Heart left ventricle (tissue), 16 donors: ENCODE measurements at places on chromosomes 16 and 17. TPM values are rescaled to one million over a fixed set of nuclear protein-coding genes. Genes with fewer than 3 reads are reported as not detected.
A peak's percentile ranks its signal among the peaks of the same experiment; 100 is the strongest.

Gene SAMD14
- total RNA-seq: 0.89 TPM

Gene GPR142
- total RNA-seq: not detected

- peak; percentile 91 for DNase-seq
Observed at GRCh38 chr17:48544349-48545021, 424 bp downstream of the HOXB2 start.

- no peak for DNase-seq
Observed at GRCh38 chr17:4163951-4164350, 21.0 kb downstream of the CYB5D2 start.

DNA sequence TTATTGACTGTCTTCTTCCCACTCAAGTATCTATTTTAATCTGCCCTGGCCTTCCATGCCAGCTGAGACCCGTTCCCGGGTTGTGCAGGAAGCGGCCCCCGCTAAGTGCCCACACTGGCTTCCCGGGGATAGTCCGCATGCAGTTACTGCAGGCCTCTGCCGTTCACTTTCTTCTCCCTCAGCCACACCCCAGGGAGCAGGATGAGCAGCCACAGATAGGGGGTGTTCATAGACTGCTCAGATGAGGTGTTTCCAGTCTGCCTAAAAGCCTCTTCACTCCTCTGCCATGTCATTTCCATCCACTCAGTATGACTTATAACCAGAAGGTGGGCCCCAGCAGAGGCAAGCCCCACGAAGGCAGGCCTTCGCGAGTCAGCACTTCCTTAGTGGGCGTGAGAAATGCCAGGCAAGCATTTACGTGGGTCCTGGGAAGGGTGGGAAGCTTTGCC lies 7.7 kb downstream of the MED9 start:
- no peak for DNase-seq

DNA sequence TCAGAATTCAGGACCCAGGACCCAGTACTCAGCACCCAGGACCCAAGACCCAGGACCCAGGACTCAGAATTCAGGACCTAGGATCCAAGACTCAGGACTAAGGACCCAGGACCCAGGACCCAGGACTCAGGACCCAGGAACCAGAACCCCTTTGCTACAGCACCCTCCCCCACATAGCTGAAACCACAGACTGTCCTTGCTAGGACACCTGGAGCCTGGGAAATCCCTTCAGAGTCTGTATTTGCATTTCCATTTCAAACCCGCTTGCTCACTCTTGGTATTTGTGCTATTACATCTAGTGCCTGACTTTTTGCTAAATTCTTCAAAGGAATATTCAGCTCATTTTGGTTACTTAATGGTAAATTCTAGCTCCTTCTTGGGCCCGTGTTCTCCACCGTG lies 275.8 kb upstream of the MAF start:
- DNase-seq: no peak

- no peak for DNase-seq
Observed at GRCh38 chr17:8451933-8452614, 16.4 kb downstream of the NDEL1 start.

DNA sequence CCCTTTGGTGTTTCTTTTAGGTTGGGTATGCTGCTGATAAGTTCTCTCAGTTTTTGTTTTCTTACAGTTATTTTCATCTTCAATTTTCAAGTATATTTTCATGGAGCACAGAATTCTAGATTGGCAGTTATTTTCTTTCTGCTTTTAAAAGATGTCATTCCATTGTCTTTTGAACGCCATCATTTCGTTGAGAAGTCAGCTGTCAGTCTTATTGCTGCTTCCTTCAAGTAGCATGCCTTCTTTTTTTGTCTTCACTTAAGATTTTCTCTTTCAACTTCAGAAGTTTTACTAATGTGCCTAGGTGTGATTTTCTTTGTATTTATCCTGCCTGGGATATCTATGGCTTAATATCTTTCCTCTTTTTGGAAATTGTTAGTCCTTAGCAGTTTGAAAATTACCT lies 262.2 kb upstream of the PMFBP1 start:
- DNase-seq: no peak

- no peak for DNase-seq
Observed at GRCh38 chr16:17828012-17828411, 357.3 kb upstream of the XYLT1 start.

GRCh38 chr17:26962255-26963162 lies 331.4 kb upstream of the WSB1 start:
- no peak for DNase-seq

GRCh38 chr17:16440901-16441629 lies 25.7 kb downstream of the TRPV2 start:
- DNase-seq: no peak

GRCh38 chr16:10501016-10501607 lies 79.3 kb downstream of the EMP2 start:
- DNase-seq: no peak
